ENCODE measurements at places on chromosomes 6 and 20. TPM values are rescaled to one million over a fixed set of nuclear protein-coding genes. Genes with fewer than 3 reads are reported as not detected.

DYNLT2 gene
- total RNA-seq: 2.4 TPM

CRISP3 gene
- total RNA-seq: not detected

EFCAB8 gene
- total RNA-seq: not detected

ZNF311 gene
- total RNA-seq: 1.6 TPM

ARG1 gene
- 0.71 TPM for total RNA-seq

SRMS gene
- 0.21 TPM for total RNA-seq

All from motor neuron (in vitro differentiated cells).